ENCODE measurements at places on chromosomes 1 and 21.

DNA sequence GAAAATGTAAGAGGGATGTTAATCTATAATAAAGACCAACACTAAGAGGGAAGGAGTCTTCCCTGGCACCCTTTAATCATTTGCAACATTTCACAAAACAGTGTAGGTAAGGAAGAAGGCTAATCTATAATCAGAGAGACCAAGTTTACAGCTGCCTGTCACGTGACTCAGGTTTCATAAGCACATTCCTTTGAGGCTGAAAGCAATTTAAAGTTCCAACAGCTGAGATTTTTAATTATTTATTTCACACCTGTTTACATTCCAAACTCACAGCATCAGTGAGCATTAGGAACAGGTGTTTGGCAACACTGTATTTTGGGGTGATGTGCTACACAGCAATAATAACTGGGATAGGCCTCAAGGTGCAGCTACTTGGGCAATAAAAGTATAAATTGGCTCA is 75.7 kb upstream of the PGBD5 start:
- DNase-seq = no peak

- DNase-seq = no peak
Observed at GRCh38 chr1:244603498-244603897, 49.4 kb upstream of the DESI2 start.

GRCh38 chr1:168987923-168988322 is 118.6 kb upstream of the ATP1B1 start:
- DNase-seq = no peak

GRCh38 chr1:154414606-154415005 is 9.5 kb downstream of the IL6R start:
- DNase-seq = no peak

All from activated CD4-positive, alpha-beta T cell treated with anti-CD3 and anti-CD28 coated beads, Interleukin-2, amount 50 U/mL, for 48 hours (primary cell).